ENCODE measurements at places on chromosomes 12 and 14. TPM values are rescaled to one million over a fixed set of nuclear protein-coding genes. Genes with fewer than 3 reads are reported as not detected.

DNAJC22 gene
- 11.3 TPM for polyA plus RNA-seq

LALBA gene
- not detected for polyA plus RNA-seq

NOVA1 gene
- polyA plus RNA-seq, result 4.2 TPM

BATF gene
- polyA plus RNA-seq, result not detected

RERGL gene
- not detected for polyA plus RNA-seq

JKAMP gene
- polyA plus RNA-seq, result 208 TPM

LMO3 gene
- 2.0 TPM for polyA plus RNA-seq

AQP2 gene
- polyA plus RNA-seq, result not detected

OR6C3 gene
- polyA plus RNA-seq, result not detected

BICDL1 gene
- polyA plus RNA-seq, result not detected

PCED1B gene
- 1.1 TPM for polyA plus RNA-seq

TAS2R20 gene
- polyA plus RNA-seq, result 0.62 TPM

LTBR gene
- 32.1 TPM for polyA plus RNA-seq

KRT6B gene
- not detected for polyA plus RNA-seq

TMTC1 gene
- 66.8 TPM for polyA plus RNA-seq

GOLGA5 gene
- 67.3 TPM for polyA plus RNA-seq

TMED10 gene
- 406 TPM for polyA plus RNA-seq

COX8C gene
- not detected for polyA plus RNA-seq

A2ML1 gene
- polyA plus RNA-seq, result not detected

C12orf60 gene
- 0.57 TPM for polyA plus RNA-seq

AQP6 gene
- not detected for polyA plus RNA-seq

SLC25A21 gene
- 1.5 TPM for polyA plus RNA-seq

TAS2R14 gene
- 2.1 TPM for polyA plus RNA-seq

SLC2A3 gene
- polyA plus RNA-seq, result 58.5 TPM

RAB5B gene
- polyA plus RNA-seq, result 157 TPM

KCNJ8 gene
- polyA plus RNA-seq, result 5.3 TPM

CIROP gene
- 0.07 TPM for polyA plus RNA-seq

CLEC6A gene
- polyA plus RNA-seq, result not detected

SERPINA6 gene
- not detected for polyA plus RNA-seq

KRT74 gene
- polyA plus RNA-seq, result not detected

VRK1 gene
- polyA plus RNA-seq, result 8.3 TPM

BDKRB2 gene
- polyA plus RNA-seq, result 182 TPM

BCL11B gene
- not detected for polyA plus RNA-seq

LYZ gene
- not detected for polyA plus RNA-seq

PTCSC3 gene
- not detected for polyA plus RNA-seq

NOPCHAP1 gene
- 9.5 TPM for polyA plus RNA-seq

LBHD2 gene
- not detected for polyA plus RNA-seq

PPP2R5C gene
- 108 TPM for polyA plus RNA-seq

LRP1-AS gene
- not detected for polyA plus RNA-seq

ACRBP gene
- 0.41 TPM for polyA plus RNA-seq

KLRC3 gene
- polyA plus RNA-seq, result not detected

All from AG04450 (cell line).